ENCODE measurements at places on chromosomes 11 and 22.

- peaks cover 8% of the 10 kb centered on the region for H3K36me3 ChIP-seq
- H3K27ac ChIP-seq = no peak overlapping the region
- no peak overlapping the region for H3K4me3 ChIP-seq
- H3K27me3 ChIP-seq = no peaks in the 10 kb centered on the region
- H3K4me1 ChIP-seq = peaks cover 58% of the 10 kb centered on the region
These were observed 34.4 kb upstream of the LRRC10B start for GRCh38 chr11:61474013-61474643.

DNA sequence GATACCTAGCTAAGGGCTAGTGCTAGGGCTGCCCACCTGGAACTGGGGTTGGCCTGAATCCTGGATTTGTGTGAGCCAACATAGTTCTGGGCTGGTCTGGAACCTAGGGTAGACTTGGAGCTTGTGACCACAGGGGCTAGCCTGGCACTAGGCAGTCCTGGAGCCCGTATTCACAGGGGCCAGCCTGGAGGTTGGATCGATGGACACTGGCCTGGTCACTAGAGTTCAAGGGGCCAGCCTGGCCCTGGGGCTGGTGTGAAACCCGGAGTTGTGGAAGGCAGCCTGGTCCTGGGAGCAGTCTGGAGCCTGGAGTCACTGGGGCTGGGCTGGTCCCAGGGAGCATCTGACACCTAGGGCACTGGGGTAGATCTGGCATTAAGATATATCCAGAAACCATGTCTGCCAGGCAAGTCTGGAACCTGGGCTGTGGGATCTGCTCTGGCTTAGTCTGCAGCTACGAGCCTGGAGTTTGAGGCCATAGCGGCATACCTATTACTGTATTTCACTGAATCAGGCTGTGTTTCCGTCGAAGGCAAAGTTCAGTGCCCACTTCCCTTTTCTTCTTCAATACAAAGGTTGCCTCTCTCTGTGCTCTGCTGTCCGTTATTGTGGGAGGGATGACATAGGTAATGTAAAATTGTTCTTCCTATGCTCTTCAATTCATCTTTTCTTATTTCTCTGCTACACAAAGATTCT lies 9.1 kb upstream of the GLYATL1B start:
- no peak overlapping the region for H3K4me3 ChIP-seq
- DNase-seq = no peak
- H3K36me3 ChIP-seq = no peaks in the 10 kb centered on the region
- H3K27ac ChIP-seq = no peak overlapping the region

DNA sequence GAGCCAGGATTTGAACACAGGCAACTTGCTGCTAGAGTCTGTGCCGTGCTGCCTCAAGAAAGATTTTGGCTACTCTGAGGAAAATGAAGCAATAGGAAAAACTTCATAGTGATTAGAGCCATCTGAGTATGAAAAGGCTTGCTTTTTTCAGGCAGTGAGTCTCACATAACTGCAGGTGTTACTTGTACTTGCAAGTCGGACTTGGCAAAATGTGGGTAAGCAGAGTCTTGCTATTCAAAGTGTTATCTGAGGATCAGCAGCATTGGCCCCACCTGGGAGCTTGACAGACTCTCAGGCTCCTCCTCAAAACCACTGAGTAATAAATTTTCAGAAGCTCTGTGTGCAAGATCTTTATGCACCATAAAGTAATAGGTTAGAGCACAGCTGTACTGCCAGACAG lies 18.1 kb downstream of the RNF141 start:
- no peaks in the 10 kb centered on the region for H3K27me3 ChIP-seq
- no peaks in the 10 kb centered on the region for H3K4me1 ChIP-seq
- no peak overlapping the region for H3K27ac ChIP-seq
- H3K4me3 ChIP-seq = no peak overlapping the region
- peaks cover 8% of the 10 kb centered on the region for H3K36me3 ChIP-seq

GRCh38 chr11:849951-850774 lies 7.5 kb downstream of the TSPAN4 start:
- H3K27ac ChIP-seq = no peak overlapping the region
- H3K36me3 ChIP-seq = peaks cover 29% of the 10 kb centered on the region
- no peaks in the 10 kb centered on the region for H3K27me3 ChIP-seq

DNA sequence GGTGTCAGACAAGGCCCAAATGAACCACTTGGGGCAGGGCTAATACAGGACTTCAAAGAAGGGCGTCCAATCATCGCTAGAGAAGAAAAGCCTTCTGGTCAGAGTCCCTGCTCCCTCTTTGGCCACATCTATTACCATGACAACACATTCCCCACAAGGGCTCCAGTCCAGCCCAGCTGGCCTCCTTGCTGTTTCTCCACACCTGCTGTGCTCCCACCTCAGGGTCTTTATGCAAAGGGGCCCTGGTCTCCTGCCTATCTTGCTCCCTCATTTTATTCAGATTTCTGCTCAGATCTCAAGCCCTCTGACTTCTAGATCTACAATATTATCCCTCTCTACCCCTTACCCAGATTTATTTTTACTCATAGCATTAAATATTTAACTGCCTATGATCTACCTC lies 58.0 kb upstream of the KIRREL3 start:
- no peaks in the 10 kb centered on the region for H3K36me3 ChIP-seq
- no peak for DNase-seq
- H3K27ac ChIP-seq = no peak overlapping the region
- no peaks in the 10 kb centered on the region for H3K27me3 ChIP-seq
- H3K4me3 ChIP-seq = no peak overlapping the region

GRCh38 chr11:134587345-134587744 lies 175.3 kb upstream of the B3GAT1 start:
- no peak overlapping the region for H3K4me3 ChIP-seq
- H3K27ac ChIP-seq = no peak overlapping the region
- H3K27me3 ChIP-seq = no peaks in the 10 kb centered on the region
- H3K4me1 ChIP-seq = peaks cover 27% of the 10 kb centered on the region
- no peak for DNase-seq

GRCh38 chr11:127996825-127997224 lies 590.5 kb downstream of the ETS1 start:
- H3K4me3 ChIP-seq = no peak overlapping the region
- H3K27ac ChIP-seq = no peak overlapping the region
- DNase-seq = no peak
- no peaks in the 10 kb centered on the region for H3K36me3 ChIP-seq

- H3K4me3 ChIP-seq = no peak overlapping the region
- no peak overlapping the region for H3K27ac ChIP-seq
- no peaks in the 10 kb centered on the region for H3K27me3 ChIP-seq
These were observed 1152.4 kb downstream of the LRRC4C start for GRCh38 chr11:40306938-40307548.

GRCh38 chr11:57299150-57299737 lies 25.5 kb downstream of the TNKS1BP1 start:
- H3K36me3 ChIP-seq = peaks cover 60% of the 10 kb centered on the region
- H3K4me3 ChIP-seq = no peak overlapping the region
- no peak overlapping the region for H3K27ac ChIP-seq
- no peaks in the 10 kb centered on the region for H3K27me3 ChIP-seq
- no peak for DNase-seq
- peaks cover 9% of the 10 kb centered on the region for H3K4me1 ChIP-seq

- H3K4me3 ChIP-seq = no peak overlapping the region
- no peak overlapping the region for H3K27ac ChIP-seq
- peaks cover 29% of the 10 kb centered on the region for H3K4me1 ChIP-seq
- no peak for DNase-seq
These were observed 4.3 kb downstream of the LRFN4 start for GRCh38 chr11:66861038-66861773.

GRCh38 chr11:117925198-117925925 lies 3.8 kb downstream of the TMPRSS13 start:
- peaks cover 6% of the 10 kb centered on the region for H3K27me3 ChIP-seq
- H3K4me1 ChIP-seq = peaks cover 3% of the 10 kb centered on the region
- H3K27ac ChIP-seq = no peak overlapping the region
- no peak overlapping the region for H3K4me3 ChIP-seq
- H3K36me3 ChIP-seq = no peaks in the 10 kb centered on the region

- no peaks in the 10 kb centered on the region for H3K27me3 ChIP-seq
- H3K36me3 ChIP-seq = no peaks in the 10 kb centered on the region
- H3K4me1 ChIP-seq = peaks cover 10% of the 10 kb centered on the region
- H3K27ac ChIP-seq = no peak overlapping the region
- DNase-seq = no peak
These were observed 124.2 kb downstream of the ARL14EP start for GRCh38 chr11:30447058-30447640.

DNA sequence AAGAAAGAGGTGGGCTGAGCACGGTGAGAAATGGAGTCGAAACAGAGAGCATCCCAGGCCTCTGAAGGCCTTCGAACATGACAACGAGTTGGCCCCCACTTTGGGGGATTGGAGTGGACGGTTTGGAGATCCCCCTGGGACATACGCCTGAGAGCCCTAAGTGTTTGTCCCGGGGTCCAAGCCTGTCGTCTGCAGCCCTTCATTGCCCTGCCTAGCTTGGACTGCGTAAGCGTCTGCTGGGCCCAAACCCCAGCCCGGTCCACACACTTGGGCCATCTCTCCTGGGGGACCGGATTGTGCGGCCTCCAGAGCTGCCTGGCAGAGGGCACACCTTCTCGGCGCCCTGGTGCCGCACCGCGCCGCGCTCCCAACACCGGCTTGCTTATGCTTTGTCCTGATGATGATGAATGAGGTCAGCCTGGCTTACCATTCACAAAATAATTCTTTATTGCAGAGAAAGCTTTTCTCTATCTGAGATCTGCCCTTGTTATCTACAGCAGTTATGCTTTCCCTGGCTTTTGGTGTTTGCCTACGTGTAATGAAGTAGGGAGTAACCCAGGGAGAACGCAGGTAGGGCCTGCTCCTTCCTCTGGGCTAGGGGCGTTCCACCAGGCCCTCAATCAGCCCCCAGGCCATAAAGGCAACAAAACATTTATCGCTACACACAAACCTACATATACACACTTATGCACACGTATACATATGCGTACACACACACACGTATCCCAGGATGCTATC lies 85.9 kb upstream of the PPARA start:
- peaks cover 53% of the 10 kb centered on the region for H3K4me1 ChIP-seq
- no peak for DNase-seq
- H3K36me3 ChIP-seq = peaks cover 9% of the 10 kb centered on the region
- H3K27me3 ChIP-seq = no peaks in the 10 kb centered on the region

- H3K4me1 ChIP-seq = peaks cover 18% of the 10 kb centered on the region
- H3K27me3 ChIP-seq = no peaks in the 10 kb centered on the region
- H3K4me3 ChIP-seq = no peak overlapping the region
These were observed 47.3 kb downstream of the IGF2 start for GRCh38 chr11:2091786-2092463.

DNA sequence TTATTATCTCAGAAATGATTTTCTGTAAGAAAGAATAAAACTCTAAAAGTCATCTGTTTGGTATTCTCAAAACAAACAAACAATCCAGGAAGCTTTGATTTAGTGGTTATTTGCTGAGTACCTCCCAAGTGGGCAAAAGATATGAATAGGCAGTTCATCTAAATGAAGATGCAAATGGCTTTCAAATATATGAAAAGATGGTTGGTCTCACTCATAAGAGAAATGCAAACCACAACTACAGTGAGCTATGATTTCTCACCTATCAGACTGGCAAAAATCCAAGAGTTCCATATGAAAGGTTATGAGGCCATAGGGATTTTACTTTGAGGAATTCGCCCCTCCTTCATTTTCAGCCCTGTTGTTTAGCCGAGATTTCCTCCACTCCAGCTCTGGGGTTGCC lies 11.3 kb upstream of the P2RY2 start:
- H3K36me3 ChIP-seq = no peaks in the 10 kb centered on the region
- H3K27me3 ChIP-seq = no peaks in the 10 kb centered on the region
- no peak for DNase-seq
- no peaks in the 10 kb centered on the region for H3K4me1 ChIP-seq
- no peak overlapping the region for H3K27ac ChIP-seq

DNA sequence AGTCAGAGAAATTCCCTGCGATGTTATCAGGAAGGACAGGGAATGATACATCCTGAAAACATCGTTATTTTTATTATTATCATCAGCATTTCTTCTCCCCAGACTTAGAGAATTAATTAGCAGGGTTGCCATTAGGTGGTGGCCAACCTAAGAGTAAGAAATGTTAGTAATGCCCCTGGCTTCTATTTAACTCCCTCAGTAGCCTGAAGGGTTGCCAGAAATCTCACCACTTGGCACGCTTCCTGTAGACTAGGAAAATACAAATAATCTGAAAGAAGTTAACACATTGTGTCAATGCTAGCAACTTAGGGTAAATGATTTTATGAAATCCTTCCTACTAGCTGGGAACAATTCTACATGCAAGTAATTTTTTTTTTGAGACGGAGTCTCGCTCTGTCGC lies 45.5 kb downstream of the ENDOD1 start:
- no peak for DNase-seq
- no peak overlapping the region for H3K27ac ChIP-seq
- peaks cover 3% of the 10 kb centered on the region for H3K4me1 ChIP-seq
- H3K4me3 ChIP-seq = no peak overlapping the region

GRCh38 chr11:468036-468435 lies 18.0 kb downstream of the PTDSS2 start:
- no peak overlapping the region for H3K27ac ChIP-seq
- DNase-seq = no peak
- H3K36me3 ChIP-seq = peaks cover 53% of the 10 kb centered on the region
- H3K27me3 ChIP-seq = no peaks in the 10 kb centered on the region

- H3K4me1 ChIP-seq = no peaks in the 10 kb centered on the region
- H3K4me3 ChIP-seq = no peak overlapping the region
- no peak overlapping the region for H3K27ac ChIP-seq
- DNase-seq = no peak
- no peaks in the 10 kb centered on the region for H3K27me3 ChIP-seq
These were observed 26.7 kb downstream of the ANKRD42 start for GRCh38 chr11:83220260-83220659.

DNA sequence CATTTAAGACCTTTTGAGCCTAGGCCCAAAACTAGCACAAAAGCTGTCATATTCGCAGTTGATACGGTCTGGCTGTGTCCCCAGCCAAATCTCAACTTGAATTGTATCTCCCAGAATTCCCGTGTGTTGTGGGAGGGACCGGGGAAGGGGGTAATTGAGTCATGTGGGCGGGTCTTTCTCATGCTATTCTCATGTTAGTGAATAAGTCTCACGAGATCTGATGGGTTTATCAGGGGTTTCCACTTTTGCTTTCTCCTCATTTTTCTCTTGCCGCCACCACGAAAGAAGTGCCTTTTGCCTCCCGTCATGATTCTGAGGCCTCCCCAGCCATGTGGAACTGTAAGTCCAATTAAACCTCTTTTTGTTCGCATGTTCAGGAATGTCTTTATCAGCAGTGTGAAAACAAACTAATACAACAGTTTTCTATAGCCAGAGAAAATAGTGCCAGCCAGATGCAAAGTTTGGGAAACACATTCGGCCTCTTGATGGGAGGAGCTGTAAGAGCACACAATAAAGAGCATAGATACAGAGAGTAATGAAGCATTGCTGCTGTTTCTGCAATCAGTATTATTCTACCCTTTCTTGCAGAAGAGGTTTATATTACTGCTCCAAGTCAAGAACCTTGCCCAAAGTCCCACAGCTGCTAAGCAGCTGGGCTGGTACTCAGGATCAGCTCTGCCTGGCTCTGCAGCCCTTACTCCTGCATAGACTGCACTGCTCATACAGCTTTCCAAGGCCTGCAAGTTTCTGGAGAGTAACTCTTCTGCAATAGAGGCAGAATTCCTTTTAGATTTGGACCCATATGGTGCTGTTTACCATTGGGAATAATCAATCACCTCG lies 2.0 kb upstream of the ZNF195 start:
- no peak overlapping the region for H3K27ac ChIP-seq
- no peaks in the 10 kb centered on the region for H3K27me3 ChIP-seq
- DNase-seq = no peak
- no peaks in the 10 kb centered on the region for H3K36me3 ChIP-seq
- peaks cover 12% of the 10 kb centered on the region for H3K4me1 ChIP-seq

- no peak overlapping the region for H3K4me3 ChIP-seq
- H3K27me3 ChIP-seq = no peaks in the 10 kb centered on the region
- no peak for DNase-seq
- H3K4me1 ChIP-seq = no peaks in the 10 kb centered on the region
These were observed 11.7 kb downstream of the PHRF1 start for GRCh38 chr11:587978-588380.

GRCh38 chr11:115084231-115084630 lies 405.9 kb downstream of the NXPE2 start:
- no peak for DNase-seq
- H3K27me3 ChIP-seq = peaks cover 2% of the 10 kb centered on the region
- H3K27ac ChIP-seq = no peak overlapping the region
- no peak overlapping the region for H3K4me3 ChIP-seq
- H3K4me1 ChIP-seq = peaks cover 21% of the 10 kb centered on the region

All from spinal cord (tissue), 10 donors.